Fibroblast of the aortic adventitia (primary cell): ENCODE measurements at places on chromosomes 5 and 9. TPM values are rescaled to one million over a fixed set of nuclear protein-coding genes. Genes with fewer than 3 reads are reported as not detected.

The ABLIM3 gene
- 13.9 and 24.9 TPM in 2 replicates for total RNA-seq

The SPATA31A3 gene
- total RNA-seq = not detected in 2 replicates

The EQTN gene
- not detected in 2 replicates for total RNA-seq

The LAMC3 gene
- total RNA-seq = 0.08 TPM in 1 of 2 replicates, not detected in the other

The ANKRD33B gene
- total RNA-seq = 8.3 and 11.3 TPM in 2 replicates

The STC2 gene
- total RNA-seq = 48.3 and 400 TPM in 2 replicates

The PAEP gene
- total RNA-seq = not detected in 2 replicates

The C9 gene
- not detected in 2 replicates for total RNA-seq

The C9orf72 gene
- 7.5 and 31.7 TPM in 2 replicates for total RNA-seq

The ADGRV1 gene
- total RNA-seq = 0.18 and 0.25 TPM in 2 replicates

The IL9 gene
- total RNA-seq = not detected in 2 replicates
